ACHN (cell line): ENCODE measurements at places on chromosomes 16 and 17.

DNA sequence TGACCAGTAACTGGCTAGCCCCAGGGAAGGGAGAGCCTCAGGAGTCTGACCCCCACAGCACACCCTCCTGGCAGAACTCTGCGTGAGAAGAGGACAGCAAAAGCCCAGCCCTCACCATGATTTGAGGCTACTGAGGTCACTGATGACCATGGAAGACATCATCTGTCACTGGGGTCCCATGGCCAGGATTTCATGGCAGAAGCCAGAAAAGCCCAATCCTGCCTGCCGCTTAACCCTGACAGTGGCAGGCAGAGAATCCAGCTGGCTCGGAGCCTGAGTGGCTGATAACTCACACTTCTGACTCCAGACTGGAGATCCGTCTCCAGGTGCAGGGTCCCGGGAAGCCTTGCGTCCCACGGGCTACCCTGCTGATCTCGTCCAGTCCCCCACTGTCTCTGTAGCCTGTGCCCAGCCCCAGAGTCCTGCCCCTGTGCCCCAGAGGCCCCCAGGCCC lies 17.5 kb downstream of the GRIN2C start:
- DNase-seq = peak; percentile 44

DNA sequence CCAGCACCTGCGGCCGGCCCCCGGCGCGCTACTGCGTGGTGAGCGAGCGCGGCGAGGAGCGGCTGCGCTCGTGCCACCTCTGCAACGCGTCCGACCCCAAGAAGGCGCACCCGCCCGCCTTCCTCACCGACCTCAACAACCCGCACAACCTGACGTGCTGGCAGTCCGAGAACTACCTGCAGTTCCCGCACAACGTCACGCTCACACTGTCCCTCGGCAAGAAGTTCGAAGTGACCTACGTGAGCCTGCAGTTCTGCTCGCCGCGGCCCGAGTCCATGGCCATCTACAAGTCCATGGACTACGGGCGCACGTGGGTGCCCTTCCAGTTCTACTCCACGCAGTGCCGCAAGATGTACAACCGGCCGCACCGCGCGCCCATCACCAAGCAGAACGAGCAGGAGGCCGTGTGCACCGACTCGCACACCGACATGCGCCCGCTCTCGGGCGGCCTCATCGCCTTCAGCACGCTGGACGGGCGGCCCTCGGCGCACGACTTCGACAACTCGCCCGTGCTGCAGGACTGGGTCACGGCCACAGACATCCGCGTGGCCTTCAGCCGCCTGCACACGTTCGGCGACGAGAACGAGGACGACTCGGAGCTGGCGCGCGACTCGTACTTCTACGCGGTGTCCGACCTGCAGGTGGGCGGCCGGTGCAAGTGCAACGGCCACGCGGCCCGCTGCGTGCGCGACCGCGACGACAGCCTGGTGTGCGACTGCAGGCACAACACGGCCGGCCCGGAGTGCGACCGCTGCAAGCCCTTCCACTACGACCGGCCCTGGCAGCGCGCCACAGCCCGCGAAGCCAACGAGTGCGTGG lies 1.5 kb downstream of the NTN1 start:
- DNase-seq = no peak

GRCh38 chr16:57314161-57314785 lies 29.8 kb upstream of the PLLP start:
- DNase-seq = no peak

- DNase-seq = no peak
These were observed 46.6 kb downstream of the PHKB start for GRCh38 chr16:47507701-47508100.

- no peak for DNase-seq
These were observed 5.1 kb downstream of the LDHD start for GRCh38 chr16:75111514-75111940.

DNA sequence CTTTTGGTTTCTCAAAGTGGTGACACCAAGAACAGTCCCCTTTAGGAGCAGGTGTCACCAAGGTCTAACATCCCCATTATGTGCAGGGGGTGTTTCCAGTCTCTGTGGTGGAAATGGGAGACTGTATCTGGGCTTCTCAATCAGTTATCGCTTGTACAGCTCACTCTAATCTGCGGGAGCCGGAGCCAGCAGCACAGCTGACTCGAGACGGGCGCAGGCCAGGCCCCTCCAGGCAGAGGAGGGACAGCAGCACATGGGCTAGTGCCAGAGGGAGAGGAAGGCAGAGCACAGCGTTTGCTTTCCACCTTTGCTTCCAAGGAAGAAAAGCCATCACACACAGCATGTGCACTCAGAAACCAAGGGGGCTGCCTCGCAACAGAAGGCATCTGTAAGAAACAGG lies 91.2 kb upstream of the CREBBP start:
- DNase-seq = no peak

GRCh38 chr16:86555704-86556075 lies 655 bp upstream of the MTHFSD start:
- no peak for DNase-seq

GRCh38 chr16:82459580-82460256 lies 167.1 kb upstream of the CDH13 start:
- DNase-seq = no peak

DNA sequence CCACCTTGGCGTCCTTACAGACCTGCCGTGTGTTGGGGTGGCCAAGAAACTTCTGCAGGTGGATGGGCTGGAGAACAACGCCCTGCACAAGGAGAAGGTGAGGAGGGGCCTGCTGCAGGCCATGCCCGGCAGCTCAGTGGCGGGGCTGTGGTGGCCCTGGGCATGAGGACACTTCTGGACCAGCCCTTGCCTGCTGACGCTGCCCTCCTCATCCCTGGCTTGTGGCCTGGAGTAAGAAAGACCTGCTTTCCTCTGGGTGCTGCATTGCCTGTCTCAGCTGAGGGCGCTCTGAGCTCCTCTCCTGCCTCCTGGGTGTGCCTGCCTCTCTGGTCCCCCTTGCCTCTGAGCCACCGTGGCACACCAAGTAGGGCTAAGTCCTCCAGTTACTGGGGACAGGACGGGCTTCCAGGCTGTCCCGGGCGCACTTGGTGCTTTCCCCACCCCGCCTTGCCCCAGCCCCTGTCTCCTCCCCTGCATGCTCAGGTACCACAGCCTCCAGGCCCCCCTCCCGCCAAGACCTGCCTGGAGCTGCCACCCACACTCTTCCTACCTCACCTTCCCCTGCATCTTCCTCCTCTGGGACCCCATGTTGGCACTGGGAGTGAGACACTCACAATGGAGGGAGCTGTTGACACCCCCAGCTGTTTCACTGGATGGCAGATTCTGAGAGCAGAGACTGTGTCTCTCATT lies 8.7 kb downstream of the ENDOV start:
- DNase-seq = no peak

- no peak for DNase-seq
These were observed 99.6 kb downstream of the ADCY9 start for GRCh38 chr16:4016658-4017057.

DNA sequence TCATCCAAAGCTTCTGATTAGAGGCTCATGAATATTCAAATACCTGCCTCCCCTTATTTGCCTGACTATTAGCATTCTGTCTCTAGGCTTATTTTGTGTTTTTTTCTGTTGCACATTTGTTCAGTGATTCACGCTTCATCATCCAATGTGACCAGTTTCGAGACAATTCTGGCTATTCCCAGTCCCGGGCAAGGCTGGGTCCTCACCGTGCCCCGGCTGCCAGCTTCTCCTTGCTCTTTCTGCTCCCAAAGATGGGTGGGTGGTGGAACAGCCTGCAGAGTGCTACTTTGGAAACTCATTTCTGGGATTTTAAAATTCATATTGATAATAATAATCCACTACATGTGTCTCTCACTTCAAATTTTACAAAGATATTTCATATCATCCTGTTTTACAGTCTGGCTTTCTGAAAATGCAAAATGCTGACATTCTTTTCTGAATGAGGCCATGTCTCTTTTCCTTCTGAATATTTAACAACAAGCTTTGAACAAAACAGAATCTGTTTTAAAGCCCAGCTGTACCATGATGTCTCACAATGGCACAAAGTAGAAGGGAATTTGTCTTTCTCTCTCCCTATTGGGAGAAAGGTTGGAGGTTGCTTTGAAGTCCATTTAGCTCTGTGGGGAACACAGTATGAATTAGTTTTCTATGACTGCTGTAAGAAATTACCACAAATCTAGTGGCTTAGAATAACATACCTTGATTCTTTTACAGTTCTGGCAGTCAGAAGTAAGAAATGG lies 116.9 kb upstream of the CDH13 start:
- no peak for DNase-seq

GRCh38 chr17:80000136-80000535 lies 35.5 kb downstream of the TBC1D16 start:
- no peak for DNase-seq

- no peak for DNase-seq
These were observed 7.8 kb upstream of the CD79B start for GRCh38 chr17:63939884-63940283.
